ENCODE measurements at places on chromosomes 5 and 9. TPM values are rescaled to one million over a fixed set of nuclear protein-coding genes. Genes with fewer than 3 reads are reported as not detected.

The RASGEF1C gene
- polyA plus RNA-seq = not detected

The GDA gene
- not detected for polyA plus RNA-seq

The TAF1L gene
- not detected for polyA plus RNA-seq

The SPINK13 gene
- not detected for polyA plus RNA-seq

The IL5 gene
- not detected for polyA plus RNA-seq

The GAPVD1 gene
- 25.8 TPM for polyA plus RNA-seq

The DNM1 gene
- polyA plus RNA-seq = 17.4 TPM

The LRRC19 gene
- polyA plus RNA-seq = not detected

The SOX30 gene
- 0.09 TPM for polyA plus RNA-seq

DNA sequence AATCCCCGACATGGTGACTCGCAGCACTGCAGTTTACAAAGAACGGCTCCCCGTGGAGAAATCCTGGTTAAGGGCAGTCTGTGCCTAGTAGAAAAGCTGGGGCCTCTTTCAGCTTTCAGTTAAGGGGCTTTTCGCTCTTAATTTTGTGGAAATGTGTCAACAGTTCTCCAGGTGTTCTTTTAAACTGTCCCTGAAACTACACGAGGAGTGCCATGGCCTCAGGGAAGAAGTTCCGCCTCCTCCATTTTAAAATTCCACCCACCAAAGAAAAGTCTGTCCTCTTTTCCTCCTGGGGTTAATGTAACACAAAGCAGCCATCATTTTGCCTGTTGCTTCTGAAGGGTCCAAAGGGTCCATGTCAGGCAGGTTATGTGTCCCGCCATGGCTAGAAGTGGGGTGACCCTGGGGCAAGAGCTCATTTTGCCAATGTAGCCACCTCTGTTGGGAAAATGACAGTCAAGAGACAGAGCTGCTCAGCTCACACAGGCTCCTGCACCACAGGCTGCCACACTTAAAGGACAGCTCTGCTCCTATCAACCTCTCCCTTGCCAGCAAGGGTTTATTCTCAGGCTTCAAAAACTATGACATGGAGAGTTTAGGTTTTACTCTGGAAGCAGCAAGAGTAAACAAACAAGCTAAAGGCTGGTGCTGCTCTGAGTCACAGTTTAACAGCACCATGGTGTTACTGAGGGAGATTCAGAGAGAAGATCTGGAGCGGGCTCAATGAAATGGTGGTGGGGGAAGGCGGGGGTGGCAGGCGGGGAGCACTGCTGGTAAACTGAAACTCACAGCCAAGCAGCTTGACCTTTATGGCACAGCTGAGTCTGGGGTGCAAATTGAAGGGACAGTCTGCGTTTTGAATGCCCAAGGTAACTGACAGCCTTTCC is 3.2 kb downstream of the WHRN start:
- DNase-seq = no peak

- no peak for DNase-seq
Observed at GRCh38 chr5:2459251-2459650, 292.2 kb downstream of the IRX2 start.

GRCh38 chr5:164763206-164763605 is 1257.8 kb downstream of the MAT2B start:
- no peak for DNase-seq

DNA sequence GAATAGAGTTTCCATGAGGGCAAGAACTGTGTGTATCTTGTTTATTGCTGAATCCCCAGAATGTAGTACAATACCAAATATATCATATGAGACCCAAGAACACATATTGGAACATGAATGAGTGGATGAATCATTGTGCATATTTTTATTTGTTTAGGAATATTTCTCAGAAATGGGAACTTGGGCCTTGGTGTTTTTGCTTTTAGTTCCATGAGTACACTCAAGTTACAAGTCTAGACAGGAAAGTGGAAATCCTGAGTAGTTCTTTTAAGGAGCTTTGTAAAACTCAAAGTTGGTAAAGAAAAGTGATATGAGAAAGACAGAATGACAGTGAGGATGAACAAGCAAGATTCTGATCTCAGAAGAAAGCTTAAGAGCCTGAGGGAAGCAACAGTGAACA is 647.0 kb downstream of the EFNA5 start:
- DNase-seq = no peak

DNA sequence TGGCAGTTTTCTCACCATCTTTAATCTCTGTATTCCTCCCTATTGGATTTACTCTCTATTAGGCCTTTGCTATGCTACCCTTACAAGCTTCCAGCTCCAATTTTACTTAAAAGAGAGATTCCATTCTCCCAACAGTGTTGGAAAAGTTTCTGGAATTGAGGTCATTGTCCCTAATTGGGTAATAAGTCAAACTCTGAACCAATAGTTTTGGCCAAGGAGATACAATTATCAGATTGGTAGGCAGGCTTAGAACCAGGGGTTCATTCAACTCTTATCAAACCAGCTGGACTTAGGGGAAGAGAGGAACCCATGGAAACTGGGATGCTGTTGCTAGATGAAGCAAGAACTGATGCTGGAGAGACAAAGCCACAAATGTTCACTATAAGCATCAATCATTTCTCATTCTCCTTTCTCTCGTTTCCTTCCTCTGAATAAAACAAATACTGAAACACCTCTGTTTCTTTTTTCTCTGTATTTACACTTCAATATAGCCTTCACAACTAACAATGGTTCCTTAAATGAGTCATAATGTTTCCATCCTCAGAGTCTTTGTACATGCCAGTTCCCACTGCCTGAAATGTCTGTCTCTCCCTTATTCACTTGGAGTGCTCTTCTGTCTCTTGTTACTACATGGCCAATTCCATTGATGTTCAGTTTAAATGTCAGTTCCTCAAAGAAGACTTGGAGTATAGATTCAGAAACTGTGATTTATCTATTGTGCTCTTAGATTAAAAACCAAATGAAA is 587.3 kb downstream of the GABRG2 start:
- no peak for DNase-seq

GRCh38 chr9:120416781-120417427 is 163.1 kb downstream of the CDK5RAP2 start:
- no peak for DNase-seq

DNA sequence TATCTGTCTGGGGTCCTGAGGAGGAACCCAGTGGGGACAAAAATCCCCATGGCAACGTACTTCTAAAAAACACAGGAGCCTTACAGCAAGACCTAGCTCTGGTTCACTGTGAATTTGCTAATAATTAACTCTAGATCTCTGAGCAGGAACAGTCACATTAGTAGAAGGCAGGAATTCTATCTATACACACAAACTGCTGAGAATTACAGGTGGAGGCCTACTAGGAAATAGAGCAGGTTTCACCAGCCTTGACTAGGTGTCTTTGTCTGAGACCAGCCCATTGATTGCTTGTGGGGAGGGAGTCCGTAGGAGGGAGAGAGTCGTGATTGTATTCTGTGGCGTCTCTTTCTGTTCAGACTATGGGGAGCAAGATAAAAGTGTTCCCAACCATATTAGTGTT is 44.8 kb downstream of the PRLR start:
- no peak for DNase-seq

- DNase-seq = no peak
Observed at GRCh38 chr9:113245894-113246293, 24.6 kb downstream of the SLC31A1 start.

DNA sequence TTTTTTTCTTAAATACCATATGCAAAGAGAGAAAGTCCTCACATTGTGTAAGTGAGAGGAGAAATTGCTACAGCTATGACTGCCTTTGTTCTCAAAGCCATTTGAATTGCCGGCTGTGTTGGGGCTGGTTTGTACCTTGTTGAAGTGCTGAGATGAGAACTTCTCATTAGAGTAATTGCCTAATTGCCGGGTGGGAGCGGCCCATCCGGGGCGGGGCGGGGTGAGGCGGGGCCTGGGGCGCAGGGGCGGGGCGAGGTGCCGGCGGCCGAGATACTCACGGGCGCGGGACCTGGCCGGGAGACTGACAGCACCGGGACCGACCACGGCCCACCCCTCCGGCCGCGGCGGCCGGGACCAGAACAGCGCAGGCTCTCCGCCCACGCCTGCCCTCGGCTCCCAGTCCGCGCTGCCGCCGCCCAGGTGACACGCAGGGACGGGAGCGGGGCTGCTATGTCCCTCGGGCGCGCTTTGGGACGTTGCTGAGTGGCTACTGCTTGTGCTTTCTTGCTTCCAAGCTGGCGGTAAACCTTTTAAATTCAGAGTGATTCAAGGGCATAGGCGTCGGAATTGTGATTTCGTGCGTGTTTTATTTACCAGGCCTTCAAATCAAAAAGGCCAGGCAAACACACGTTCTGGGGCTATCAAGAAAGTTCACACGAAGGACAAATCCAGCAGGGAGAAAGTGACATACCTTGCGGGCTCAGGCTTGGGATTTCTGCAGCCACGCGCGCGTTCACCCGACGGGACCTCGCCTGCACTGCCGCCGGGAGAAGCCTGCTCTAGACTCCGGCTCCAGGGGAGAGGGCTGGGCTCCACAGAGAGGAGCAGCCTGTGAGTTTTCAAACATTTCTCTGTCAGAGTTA is 269.1 kb downstream of the FANCC start:
- no peak for DNase-seq

- DNase-seq = no peak
Observed at GRCh38 chr5:125050926-125051325, 304.5 kb upstream of the ZNF608 start.

DNA sequence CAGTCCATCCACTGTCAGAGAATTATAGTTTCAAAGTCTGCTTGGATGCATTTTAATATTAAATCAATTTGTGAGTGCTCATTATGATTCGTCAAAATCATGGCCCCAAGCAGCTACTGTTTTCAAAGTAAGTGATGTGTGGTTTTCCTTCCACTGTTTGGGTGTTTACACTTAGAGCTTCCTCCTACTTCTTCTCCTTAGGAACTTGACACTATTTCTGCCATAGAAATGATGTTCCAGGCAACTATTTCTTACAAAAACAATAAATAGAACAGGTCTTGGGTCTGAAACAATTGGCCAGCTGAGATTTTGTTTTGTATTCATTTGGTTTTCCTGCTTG is 132.8 kb upstream of the RAI14 start:
- no peak for DNase-seq

DNA sequence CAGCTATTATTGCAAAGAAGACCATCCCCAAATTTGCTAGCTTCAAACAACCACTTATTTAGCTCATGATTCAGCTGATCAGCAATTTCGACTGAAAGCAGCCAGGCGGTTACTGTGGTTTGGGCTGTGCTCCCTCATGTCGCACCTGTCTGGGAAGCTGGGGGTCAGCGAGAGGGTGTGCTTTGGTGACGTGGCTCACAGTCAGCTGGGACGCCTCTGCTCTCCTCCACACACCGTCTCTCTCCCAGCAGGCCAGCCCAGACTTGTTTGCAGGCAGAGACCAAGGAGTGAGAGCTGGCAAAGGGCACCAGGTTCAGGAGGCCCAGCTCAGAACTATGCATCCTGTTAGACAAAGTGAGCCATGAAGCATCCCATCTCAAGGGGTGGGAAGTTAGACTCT is 140.9 kb downstream of the SYK start:
- DNase-seq = no peak

- no peak for DNase-seq
Observed at GRCh38 chr5:176934309-176934930, 35.3 kb upstream of the HK3 start.

- no peak for DNase-seq
Observed at GRCh38 chr9:116641292-116642059, 45.6 kb upstream of the TRIM32 start.

DNA sequence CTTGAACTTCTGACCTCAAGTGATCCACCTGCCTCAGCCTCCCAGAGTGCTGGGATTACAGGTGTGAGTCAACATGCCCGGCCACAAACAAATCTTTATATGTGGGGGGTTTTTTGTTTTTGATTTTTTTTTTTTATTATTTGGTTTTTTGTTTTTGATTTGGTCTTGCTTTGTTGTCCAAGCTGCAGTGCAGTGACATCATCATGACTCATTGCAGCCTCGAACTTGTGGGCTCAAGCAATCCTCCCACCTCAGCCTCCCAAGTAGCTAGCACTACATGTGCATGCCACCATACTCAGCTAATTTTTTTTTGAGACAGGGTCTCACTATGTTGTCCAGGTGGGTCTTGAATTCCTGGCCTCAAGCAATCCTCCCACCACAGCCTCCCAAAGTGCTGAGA is 42.4 kb downstream of the ALDH7A1 start:
- DNase-seq = no peak

GRCh38 chr5:138936-139335 is 47.0 kb downstream of the PLEKHG4B start:
- no peak for DNase-seq

GRCh38 chr9:4494332-4494731 is 4.1 kb downstream of the SLC1A1 start:
- DNase-seq = no peak

DNA sequence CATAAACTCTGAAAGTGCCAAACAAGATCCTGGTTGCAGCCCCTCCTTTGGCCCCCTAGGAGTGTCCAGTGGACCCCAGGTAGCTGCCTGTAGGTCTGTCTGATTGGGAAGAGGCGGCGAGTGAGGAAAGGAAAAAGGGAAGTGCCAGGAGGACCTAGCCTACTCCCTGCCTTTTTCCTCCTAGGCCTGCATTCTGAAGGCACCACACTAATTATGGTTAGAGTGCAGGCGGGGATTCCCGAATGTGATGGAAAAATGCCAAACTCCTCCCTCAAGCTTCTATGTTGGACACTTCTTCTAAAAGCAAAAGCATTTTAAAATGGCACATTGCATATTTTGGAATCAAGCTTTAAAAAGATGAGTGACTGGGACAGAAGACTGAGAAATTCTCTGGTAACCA is 83.2 kb upstream of the SMIM15 start:
- DNase-seq = no peak

- no peak for DNase-seq
Observed at GRCh38 chr9:14654932-14655331, 38.3 kb downstream of the ZDHHC21 start.

- DNase-seq = no peak
Observed at GRCh38 chr9:121646992-121647391, 4.4 kb upstream of the DAB2IP start.

DNA sequence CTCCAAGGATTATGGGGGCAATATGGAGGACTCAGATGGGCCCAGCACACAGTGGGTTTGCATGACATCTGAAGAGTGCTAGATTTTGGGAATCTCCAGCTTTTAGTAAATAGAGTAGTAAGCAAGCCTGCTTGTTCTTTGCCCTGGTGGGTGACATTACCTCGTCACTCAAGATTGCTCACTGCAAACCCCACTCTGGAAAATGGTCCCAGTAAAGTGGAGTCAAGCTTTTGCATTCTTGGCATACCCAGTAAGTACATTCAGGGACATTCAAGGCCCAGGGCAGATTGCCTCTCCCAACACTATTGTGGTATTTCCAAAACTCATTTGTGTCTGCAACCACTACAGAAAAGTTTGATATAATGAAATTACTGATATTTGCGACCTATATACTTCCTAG is 118.5 kb downstream of the INVS start:
- DNase-seq = no peak

DNA sequence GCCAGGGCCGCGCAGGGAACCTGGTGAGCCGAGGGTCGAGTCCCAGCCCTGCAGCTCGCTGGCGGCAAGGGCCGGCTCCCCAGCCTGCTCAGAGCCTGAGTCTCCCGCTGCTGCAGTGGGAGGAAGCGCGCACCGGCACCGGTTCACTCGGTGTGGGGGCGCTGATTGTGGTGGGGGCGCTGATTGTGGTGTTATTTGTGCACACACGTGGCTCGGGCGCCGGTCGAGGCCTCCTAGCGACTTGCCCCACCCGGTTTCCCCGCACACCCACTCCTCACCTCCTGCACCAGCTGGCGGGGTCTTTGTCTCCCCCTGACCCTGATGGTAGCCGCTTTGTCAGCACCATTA is 266.7 kb downstream of the NSG2 start:
- DNase-seq = no peak

GRCh38 chr5:150082374-150082773 is 4.0 kb downstream of the CSF1R start:
- DNase-seq = no peak

All from AG04450 (cell line).